ENCODE measurements at places on chromosomes 7 and 10.

DNA sequence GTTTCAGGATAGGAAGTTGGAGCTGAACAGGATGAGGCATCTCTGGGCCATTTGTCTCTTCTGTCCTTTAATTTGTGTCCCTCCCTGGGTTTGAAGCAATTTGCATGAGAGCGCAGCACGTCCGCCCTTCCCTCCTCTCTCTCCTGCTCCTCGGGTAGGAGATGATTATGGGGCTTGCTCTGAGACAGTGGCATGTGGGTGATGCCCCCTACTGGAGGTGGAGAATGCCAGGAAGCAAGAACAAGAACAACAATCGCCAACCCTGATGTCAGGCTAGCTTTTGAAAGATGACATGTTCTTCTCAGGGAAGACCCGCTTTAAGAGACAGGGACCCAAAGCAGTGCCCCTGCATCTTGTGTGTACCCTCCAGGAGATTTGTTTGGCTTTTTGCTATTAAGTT, 63.9 kb upstream of the LOXL4 start:
- no peak for DNase-seq

DNA sequence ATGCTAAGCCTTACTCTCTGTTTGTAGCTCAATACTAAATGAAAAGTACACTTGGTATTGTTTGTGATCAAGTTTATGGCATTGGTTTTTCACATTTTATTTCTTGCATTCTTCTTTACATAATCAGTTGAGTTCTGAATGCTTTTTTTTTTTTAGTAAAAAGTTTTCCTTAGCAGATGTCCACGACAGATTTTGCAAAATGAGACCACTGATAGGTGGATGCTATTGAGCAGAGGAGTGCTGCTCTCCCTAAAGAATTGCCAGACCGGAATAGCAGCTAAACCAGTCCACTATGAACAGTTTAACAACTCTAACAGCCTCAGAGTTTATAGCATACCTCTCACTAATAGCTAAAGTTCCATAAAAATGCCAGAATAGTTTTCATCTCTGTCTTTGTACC, 225.1 kb upstream of the CACNA2D1 start:
- DNase-seq: no peak

DNA sequence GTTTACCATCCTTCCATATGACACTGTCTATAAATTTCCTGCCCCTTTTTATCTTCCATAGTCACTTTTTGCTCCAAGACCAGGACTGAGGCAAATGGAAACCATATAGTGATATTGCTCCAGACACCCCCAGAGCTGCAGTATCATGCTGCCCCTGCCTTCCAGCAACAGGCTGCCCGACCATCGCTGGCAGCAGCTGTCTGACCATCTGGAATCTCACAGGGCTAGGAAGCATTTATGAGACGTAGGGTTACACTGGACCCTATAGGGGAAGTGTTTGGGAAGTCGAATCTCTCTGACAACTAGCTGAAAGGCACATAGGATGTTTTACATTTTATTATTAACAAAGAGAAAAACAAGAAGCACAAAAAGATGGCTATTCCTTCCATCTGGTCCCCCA, 19.4 kb downstream of the ENO4 start:
- no peak for DNase-seq

GRCh38 chr7:73831834-73832651, 1.2 kb downstream of the CLDN4 start:
- no peak for DNase-seq

- DNase-seq: no peak
These were observed 2.0 kb upstream of the CALD1 start for GRCh38 chr7:134777470-134777869.

- DNase-seq: no peak
These were observed 161.0 kb downstream of the TEX36 start for GRCh38 chr10:125521721-125522680.

DNA sequence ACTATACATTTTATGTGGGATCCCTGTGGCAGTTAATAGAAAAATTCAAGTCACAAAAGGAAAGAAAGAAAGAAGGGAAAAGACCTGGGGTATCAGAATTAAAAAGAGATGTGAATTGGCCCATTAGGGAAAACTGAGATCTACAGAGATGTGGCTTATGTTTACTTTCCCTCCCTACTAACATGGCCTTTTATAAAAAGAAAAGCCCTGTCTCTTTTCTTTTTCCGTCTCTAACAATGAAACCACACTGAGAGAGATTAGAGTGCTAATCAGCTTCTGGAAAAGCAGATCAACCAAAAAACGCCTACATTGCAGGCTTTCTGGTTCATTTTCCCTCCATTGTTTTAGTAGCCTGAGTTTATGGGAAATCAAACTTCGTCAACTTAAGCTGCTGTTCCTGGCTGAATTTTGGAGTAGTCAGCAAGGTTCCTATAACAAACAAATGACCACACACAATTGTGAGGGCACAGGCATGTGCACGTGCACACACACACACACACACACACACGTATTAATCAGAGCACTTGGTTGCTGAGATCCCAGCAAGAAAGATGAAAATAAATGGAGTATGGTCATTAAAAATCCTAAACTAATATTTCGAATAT, 235.1 kb downstream of the SORCS1 start:
- no peak for DNase-seq

DNA sequence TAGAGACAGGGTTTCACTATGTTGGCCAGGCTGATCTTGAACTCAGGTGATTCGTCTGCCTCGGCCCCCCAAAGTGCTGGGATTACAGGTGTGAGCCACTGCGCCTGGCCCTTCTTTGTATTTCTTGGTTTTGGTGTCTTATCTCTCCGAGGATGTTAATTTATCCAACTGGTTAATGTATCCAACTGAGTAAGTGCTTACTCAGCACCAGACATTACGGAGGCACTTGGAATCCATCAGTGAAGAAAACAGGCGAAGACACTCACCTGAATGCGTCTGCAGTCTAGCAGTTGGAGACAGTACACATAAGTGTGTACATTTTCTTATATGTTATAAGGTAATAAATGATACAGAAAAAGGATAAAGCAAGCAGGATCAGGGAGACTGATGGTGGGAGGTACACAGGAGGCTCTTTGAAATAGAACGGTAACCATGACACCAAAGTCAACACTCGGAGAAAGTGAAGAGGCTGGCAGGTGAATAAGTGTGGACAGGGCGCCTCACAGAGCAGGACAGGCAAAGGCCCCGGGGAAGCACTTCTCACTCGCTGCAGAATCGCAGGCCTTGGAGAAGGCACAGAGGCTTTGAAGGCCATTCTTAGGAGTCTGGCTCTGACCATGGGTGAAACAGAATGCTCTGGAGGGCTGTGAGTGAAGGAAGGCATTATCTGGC, 73.1 kb downstream of the LANCL2 start:
- DNase-seq: no peak

- no peak for DNase-seq
These were observed 24.8 kb upstream of the FFAR4 start for GRCh38 chr10:93541402-93542357.

GRCh38 chr10:109926061-109926745, 2.9 kb upstream of the XPNPEP1 start:
- DNase-seq: no peak

DNA sequence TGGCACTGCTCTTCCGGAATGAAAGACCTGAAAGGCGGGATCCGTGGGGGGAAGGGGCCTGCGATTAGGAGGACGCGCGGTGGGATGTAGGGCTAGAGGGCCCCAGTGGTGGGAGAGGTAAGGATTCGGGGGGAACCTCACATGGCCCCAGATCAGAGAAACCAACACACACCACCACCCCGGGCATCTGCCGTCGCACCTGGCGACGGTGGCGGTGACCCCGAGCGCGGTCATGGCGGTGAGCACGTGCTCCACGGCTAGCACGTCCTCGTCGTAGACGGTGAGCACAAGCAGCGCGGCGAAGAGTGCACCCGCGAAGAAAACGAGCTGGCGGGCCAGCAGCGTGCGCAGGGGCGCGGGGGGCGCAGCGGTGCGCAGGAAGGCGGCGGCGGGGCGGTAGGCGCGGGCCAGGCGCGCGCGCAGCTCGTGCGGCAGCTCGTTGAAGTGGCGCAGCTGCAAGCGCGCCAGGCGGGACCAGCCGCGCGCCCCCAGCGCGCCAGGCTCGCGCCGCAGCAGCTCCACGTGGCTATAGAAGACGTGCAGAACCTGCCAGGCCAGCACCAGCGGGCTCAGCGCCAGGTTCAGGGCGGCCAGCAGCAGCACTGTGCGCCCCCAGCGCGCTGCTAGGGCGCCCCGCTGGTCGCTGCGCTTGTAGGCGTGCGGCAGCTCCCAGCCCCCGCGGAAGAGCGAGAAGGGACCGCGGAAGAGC, 5.7 kb downstream of the ATG9B start:
- DNase-seq: no peak

- DNase-seq: no peak
These were observed 35.4 kb downstream of the KLF6 start for GRCh38 chr10:3749600-3749999.

- DNase-seq: no peak
These were observed 558.9 kb downstream of the DNAJB6 start for GRCh38 chr7:157895520-157896375.

- DNase-seq: no peak
These were observed 129.9 kb downstream of the KBTBD2 start for GRCh38 chr7:32761451-32762205.

DNA sequence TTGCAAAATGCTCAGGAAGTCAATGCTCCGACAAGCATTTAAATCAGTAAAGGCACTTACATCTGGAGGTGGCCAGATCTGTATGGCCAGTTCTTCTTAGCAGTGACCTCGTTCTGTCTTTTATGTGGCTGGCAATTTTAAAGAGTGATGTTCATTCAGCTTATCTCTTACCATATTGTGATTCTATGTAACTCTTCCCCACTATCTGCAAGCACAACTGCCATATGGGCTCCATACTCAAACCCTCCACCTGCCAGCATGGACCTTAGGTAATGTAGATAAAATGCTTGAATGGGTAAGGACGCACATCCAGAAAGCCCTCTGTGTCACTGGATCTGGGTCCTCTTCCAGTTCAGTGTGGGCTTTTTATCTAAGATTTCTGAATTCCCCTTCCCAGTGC, 42.4 kb upstream of the STK17A start:
- no peak for DNase-seq

DNA sequence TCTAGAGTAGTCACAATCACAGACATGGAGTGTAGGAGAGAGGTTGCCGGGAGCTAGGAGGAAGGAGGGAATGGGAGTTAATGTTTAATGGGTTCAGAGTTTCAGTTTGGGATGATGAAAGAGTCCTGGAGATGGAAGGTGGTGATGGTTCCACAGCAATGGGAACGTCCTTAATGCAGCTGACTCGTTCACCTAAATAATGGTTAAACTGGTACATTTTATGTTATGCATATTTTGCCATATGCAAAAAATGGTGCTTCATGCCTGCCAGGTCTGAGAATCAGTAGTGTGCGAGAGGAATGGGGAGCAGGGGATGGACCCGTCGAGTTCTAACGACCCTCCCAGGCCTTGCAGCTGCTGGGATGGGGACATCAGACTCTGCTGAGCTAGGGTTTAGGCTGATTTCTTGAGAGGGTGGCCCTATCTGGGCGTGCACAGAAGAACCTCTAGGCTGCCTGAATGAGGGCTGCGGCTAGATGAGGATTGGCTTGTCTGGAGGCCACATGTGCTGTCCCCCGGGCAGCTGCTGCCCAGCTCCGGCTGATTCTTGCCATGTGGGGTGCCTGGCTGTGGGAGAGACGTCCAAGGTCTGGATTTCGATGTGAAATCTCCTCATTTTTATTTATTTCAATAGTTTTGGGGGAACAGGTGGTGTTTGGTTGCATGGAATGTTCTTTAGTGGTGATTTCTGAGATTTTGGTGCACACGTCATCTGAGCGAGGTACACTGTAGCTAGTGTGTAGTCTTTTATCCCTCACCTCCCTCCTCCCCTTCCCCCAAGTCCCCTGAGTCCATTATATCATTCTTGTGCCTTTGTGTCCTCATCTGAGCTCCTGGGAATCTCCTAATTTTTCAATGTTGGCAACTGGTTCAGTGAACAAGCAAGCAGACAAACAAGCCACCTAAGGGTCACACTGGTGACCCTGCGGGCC, 116.0 kb downstream of the GRK5 start:
- no peak for DNase-seq

- DNase-seq: no peak
These were observed 477.1 kb downstream of the RPS24 start for GRCh38 chr10:78510566-78511323.

DNA sequence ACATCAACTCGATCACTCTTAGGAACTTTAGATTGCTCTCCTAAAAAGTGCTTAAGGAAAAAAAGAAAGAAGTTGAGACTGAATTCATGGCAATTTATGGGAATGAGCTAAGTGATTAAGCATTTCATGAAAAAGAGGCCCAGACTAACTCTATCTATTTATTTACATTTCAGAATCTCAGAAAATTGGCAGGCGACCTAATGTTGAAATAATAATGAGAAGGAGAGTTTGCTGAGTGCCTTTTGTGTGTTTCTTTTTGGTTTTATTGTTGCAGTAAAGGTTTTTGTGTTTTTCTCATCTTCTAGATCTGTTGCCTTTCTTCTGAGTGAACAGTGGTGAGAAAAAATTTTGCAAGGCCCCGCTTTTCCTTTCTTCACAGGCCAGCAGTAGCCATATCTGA, 3.8 kb downstream of the GRK5 start:
- DNase-seq: no peak

DNA sequence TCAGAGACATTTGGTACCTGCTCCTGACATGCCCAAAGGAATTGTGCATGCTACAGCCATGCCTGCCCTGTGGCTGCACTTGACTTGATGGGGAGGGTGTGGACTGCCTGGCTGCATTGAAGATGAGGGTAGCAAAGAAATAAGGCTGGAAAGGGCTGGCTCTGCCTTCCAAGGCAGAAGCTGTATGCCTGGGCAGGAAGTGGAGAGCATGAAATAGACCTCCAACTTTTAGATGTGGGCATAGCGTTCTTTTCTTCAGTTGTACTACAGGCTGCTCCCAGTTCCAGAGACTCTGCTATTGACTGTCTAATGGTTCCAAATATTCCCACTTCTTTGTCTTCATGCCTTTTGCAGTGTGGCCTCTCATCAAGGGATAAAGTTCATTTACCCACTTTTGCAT, 3.0 kb downstream of the C10orf120 start:
- no peak for DNase-seq

GRCh38 chr7:157656195-157656769, 319.5 kb downstream of the DNAJB6 start:
- no peak for DNase-seq

GRCh38 chr10:8278099-8278498, 223.6 kb downstream of the GATA3 start:
- DNase-seq: no peak

DNA sequence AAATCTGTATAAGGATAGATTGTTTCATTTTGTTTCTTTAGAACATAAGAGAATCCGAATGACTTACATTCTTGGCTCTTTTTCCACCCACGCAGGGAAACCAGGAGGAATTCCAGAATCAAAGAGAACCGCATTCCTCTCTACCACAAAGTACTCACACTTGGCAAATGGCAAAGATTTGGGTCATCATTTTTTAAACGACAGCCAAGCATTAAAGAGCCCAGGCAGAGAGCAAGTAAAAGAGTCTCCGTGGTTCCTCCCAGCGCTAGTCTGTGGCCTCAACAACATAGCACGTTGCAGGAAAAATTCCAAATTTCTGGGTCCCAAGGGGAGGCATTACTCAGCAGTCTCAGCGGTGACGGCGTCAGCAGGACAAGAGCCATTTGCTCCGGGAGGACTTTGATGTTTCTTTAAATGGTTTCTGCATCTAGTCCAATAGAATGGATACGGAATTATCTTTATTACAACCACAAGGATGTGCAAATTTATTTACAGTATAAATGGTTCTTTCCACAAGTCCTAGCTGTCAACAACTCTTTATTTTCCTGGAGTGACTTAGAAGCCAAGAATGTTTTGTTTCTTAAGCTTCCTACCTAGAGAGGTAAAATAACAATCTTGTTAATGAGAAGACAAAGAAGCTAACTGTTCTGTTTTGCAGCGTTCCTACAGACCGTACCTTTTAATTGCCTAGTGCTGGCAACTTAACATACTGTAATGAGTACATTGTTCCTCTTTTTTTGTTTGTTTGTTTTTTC, 232.5 kb downstream of the SKIDA1 start:
- DNase-seq: no peak
